ENCODE measurements at places on chromosomes 7 and 10.
A peak's percentile ranks its signal among the peaks of the same experiment; 100 is the strongest.

- DNase-seq: peak; percentile 38
Observed at GRCh38 chr7:123916240-123916724, 8.8 kb upstream of the SPAM1 start.

GRCh38 chr10:95336702-95337101 lies 45.9 kb upstream of the PDLIM1 start:
- no peak for DNase-seq

GRCh38 chr7:151689196-151689971 lies 169.7 kb upstream of the RHEB start:
- no peak for DNase-seq

GRCh38 chr7:12004581-12004980 lies 172.6 kb upstream of the THSD7A start:
- DNase-seq: no peak

DNA sequence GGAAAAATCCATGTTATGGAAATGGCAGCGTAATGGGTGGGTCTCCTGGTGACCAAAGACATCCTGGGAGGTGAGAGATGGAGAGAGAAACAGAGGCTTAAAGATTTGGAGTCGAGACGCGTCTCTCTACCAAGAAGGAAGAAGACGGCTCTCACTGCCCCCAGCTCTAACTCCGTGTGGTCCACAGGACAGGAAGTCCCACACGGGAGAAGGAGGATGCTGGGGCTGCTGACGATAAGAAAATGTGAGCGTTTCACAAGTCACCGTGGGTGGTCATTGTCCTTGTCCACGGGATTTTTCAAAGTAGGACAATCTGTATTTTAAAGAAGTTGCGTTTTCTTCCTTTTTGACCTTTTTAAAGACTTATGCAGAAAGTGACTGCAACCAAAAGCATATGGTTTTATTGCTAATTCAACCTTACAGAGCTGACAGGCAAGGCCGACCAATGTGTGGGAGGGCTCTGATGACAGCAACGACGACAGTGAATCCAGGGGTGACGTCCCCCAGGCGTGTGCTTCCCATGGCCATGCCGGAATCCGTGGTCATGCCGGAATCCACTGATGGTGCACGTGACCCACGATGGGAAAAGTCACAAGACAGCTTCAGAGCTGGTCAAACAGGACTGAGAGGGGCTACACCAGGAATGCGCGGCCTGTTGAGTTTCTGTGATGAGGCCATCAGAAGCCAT lies 341.2 kb downstream of the PTPRN2 start:
- DNase-seq: no peak

DNA sequence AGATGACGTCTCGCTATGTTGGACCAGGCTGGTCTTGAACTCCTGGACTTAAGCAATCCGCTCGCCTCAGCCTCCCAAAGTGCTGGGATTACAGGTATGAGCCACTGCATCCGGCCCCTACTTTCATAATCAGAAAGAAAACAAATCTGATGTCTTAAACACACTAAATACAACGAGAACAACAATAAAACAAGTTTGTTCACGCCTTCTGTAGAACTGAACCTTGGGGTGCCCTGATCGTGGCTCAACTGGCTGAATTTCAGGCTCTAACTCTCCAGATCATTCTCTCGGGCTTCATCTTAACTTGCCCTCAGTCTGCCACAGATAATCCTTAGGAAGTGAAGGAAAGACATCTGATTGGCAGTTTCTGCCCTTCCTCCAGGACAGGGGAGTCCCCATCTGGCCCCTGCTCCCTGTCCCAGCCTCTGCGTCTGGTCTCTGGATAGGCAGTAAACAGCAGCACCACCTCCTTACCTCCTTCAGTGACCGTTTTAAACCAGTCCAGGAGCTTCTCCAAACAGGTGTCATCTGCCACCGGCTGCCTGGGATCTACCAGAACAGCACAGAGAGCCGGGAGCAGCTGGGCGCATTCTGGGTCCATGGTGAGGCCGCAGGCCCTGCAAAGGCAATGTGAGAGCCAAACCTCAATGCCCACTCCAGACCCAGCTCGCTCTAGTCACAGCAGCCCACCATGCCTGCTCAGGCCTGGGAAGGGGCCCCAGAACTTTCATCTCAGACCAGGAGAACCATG lies 1.3 kb downstream of the BRAT1 start:
- DNase-seq: no peak
